ENCODE measurements at places on chromosomes 4 and X.

GRCh38 chrX:19772822-19773628, 114.4 kb downstream of the SH3KBP1 start:
- DNase-seq: no peak

GRCh38 chrX:54492340-54492739, 3.7 kb downstream of the FGD1 start:
- no peak for DNase-seq

- no peak for DNase-seq
Observed at GRCh38 chr4:148445071-148445859, 3.1 kb upstream of the NR3C2 start.

DNA sequence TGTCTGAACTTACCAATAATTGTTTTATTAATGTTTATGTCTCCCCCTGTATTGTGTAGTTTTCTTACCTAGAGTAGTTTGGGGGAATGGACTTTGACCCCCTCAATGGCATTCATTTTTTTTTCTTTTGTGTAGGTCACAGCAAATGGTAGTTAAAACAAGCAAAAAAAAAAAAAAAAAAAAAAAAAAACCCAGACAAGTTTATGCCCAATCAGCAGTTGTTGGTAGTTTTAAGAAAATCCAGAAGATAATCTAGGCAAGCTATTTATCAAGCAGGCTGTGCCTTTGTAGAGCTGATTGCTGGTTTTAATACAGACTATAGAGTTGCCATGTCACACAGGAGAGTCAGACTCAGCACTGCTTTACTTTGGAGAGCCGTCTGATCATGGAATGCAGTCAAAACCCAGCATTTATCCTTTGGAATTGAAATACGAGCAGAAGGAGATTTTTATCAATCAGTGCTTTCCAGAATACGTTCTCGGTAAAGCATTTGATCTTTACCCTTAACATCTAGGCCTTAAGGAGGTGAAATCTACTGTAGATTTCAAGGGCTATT, 16.6 kb downstream of the DCUN1D4 start:
- no peak for DNase-seq

- DNase-seq: no peak
Observed at GRCh38 chrX:75784680-75785491, at the start of gene MAGEE2. Gene MAGEE2 (minus strand): TSS chrX:75785254. CDS start chrX:75785051, 203 bp downstream.

- DNase-seq: no peak
Observed at GRCh38 chrX:131607792-131608369, 64.0 kb downstream of the OR13H1 start.

DNA sequence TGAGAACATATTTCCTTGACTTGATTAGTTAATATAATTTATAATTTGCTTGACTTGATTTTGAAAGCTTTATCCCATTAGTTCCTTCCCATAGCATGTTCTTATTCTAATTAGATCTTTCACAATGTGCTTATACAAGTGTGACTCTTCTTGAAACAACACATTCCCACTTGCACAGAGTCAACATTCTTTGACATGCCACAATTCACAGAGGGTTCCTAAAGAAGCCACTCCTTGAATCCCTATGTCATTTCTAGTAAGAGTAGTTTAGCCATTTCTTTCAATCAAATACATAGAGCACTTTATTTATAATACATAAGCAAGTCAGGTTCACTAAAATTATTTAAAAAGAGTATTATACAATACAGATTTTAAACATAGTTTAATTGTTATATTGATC, 228.9 kb upstream of the GRID2 start:
- DNase-seq: no peak

GRCh38 chr4:140703463-140703862, 52.7 kb downstream of the TBC1D9 start:
- no peak for DNase-seq

DNA sequence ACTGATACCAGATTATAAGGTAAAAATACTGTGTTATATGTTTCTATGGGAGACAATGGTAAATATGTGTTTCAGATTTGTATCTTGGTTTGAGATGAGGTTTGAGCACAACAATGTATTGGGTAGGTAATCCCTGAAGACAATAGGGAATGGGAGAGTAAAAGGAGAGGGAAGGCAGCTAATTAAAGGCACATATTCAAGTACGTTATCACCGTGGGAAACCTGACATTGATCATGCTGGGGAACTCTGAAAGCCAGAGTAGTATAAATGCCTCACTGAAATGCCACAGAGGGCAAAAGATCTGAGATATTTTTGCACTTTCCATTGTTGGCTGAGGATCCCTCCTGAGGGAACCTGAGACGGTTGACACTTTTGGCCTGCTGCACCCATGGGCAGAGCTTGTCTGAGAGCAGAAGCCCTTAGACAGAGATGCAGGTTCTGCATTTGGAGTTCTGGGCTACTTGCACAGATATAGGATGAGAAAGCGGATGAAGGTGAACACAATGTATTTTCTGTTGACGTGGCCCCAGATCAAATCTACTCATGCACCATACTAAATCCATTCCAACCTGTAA, 506.7 kb downstream of the PCDH18 start:
- DNase-seq: no peak

- no peak for DNase-seq
Observed at GRCh38 chrX:106954041-106954440, 33.8 kb downstream of the CLDN2 start.

- no peak for DNase-seq
Observed at GRCh38 chr4:169311643-169312365, 41.0 kb upstream of the SH3RF1 start.

DNA sequence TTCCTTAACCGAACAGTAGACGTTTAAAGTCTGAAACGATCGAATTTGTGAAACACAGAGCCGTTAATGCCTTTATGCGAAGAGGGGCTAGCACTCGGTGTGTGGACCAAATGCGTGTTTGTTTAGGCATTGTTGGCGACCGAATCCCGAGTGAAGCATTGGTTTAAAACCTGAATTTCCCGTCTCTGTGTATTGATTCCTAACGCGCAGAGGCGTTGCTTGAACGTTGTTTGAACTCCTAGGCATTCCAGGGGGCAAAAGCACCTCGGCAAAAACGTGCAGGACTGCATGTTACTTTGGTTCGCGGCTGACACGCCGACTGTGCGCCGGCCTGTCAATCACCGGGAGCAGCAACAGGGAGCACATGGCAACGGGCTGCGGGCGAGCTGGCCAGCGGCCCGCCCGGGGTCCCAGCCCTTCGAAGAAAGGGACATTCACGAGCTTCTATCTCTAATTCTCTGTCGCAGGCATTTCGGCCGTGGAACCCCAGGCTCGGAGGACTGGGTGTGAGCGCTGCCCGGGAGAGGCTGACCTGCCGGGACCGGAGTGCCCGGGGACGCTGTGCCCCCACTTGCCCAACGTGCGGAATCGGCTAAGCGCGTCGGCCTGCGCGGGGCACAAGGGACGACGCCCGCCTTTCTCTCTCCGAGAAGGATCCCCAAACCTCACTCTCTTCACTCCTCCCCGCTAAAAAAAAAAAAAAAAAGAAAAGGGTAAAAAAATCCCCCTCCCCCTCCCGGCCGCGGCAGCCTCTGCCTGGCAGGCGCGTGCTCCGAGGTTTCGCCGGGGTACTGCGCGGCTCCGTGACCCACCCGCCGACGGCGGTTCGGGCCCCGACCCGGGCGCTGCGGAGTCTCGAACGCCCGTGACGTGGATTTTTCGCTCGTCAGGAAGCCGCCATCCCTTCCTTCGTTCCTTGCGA, 810 bp downstream of the SPRY1 start:
- no peak for DNase-seq

- no peak for DNase-seq
Observed at GRCh38 chrX:16852617-16853179, 17.5 kb downstream of the RBBP7 start.

GRCh38 chr4:29571322-29571721, 1148.8 kb upstream of the PCDH7 start:
- no peak for DNase-seq

DNA sequence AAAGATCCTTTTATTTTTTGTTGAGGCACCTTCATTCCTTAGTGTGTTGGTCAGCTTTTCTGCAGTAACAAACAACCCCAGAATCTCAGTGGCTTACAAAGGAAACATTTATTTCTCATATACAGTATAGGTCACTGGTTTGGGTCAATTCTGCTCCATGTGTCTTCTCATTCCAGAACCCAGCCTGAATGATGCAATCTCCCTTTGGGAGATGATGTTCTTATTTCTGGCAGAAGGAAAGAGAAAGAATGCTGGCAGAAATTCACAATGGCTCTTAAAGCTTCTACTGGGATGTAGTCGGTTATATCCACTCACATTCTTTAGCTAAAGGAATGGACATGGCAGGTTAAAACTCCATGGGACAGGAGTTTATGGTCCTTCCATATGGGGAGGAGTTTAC, 42.3 kb downstream of the IDS start:
- DNase-seq: no peak

GRCh38 chr4:128906581-128906980, 97.1 kb downstream of the JADE1 start:
- DNase-seq: no peak

- DNase-seq: no peak
Observed at GRCh38 chr4:37615059-37615719, 71.0 kb downstream of the RELL1 start.

DNA sequence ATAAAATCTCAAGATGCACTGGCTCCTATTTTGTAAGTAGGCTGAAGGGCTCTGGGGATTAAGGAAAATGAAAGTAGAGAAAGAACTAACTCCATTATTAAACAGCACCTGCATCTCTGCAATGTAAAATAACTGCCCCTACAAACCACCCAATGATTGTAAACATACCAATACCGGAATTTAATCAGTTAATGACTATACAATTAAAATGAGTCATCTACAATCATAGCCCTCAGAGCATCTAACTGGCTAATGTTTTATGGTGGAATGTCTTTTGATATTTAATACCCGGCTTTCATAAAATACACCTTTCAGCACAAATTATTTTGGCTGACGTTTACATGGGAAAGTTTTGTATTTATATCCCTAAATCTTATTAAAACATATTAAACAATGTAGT, 142.3 kb downstream of the PAPSS1 start:
- DNase-seq: no peak

GRCh38 chrX:115598556-115598955, 37.6 kb downstream of the PLS3 start:
- DNase-seq: no peak

DNA sequence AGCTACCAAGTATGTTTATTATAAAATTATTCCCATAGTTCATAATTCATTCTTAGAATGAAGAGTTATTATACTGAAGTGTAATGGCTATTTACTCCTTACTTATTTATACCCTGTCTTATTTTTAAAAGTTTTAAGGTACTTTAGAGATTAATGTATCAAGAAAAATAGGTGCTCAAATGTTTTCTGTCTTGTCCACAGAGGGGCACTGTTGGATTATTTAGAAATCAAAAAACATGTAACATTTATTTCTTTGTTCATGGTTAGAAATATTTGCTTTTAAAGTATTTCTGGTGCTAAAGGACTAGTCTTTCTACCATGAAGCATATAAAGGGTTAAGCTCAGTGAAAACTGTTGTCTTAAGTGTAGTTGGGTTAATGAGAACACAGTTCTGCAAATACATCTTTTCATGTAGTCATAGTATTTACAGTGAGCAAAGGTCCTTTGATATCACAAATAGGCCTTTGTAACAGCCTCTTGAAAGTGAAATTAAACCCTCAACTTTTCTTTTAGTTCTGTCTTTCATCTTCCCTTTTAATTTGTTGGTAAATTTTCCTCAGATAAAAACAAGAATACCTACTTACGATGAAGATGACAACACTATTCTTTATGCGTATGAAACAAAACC, 7.7 kb downstream of the SCML1 start:
- no peak for DNase-seq

DNA sequence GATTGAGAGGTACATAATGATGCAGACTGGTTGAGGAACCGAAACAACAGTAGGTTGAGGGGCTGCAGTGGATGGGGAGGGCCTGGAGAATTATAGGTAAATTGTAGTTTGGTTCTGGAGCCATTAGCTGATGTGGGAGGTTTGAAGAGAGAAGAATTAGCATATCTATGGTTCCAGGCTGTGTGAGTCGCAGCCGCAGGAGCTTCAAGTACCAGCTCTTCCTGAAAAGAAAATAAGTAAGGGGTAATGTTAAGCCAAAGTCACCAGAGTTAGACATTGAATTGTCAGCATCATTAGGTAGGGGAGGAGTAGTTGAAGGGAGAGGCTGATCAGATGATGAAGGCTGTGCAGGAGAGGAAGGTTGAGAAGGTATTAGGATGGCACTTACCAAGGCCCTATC, 29.5 kb downstream of the PF4 start:
- no peak for DNase-seq

DNA sequence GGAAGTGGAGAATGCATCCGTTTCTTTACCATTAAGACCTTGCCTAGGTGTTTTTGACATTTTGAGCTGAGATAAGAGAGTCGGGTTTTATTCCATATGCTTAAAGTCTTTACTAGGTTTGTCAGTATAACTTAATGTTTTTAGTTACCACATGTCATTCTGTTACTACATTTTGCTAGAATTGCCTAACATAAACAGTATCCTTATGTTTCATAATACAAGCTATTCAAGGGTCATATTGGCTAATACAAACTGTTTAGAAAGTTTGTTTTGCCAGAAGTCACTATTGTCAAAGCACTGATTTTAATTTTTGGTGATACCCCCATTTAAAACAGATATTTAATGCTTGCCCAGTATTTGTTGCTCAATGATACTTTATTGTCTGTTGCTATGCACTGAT, 427.7 kb upstream of the MAGEB2 start:
- DNase-seq: no peak

DNA sequence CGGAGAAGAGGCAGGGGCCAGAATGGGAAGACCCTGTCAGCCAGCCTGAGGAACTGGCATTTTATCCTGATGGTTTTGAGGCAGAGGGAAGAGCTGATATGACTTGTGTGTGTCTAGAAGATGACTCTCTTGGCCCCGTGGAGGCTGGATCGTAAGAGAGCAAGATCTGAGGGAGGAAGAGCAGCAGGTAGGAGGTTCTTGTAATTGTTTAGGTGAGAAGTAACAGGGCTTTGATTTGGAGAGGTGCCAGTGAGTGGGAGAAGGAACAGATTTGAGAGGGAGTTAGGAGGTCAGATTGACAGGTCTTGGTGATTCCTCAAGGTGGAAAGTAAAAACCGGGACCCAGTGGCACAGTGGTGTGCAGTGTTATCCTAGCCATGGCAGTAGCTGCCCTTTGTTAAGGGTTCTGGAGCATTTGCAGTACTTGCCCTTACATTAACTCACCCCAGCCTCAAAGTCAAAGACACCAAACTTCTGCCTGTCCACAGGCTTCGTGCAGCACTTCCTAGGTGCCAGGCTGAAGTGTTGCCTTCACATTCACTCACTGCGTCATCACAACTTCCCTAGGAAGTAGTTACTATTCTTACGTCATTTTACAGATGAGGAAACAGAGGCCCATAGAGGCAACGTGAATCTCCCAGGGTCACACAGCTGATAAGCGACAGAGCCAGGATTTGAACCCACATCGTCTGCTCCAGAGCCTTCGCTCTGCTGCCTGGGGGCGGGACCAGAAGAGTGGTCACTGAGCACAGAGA, 23.7 kb downstream of the RTL5 start:
- no peak for DNase-seq

- no peak for DNase-seq
Observed at GRCh38 chr4:15413623-15414019, 14.2 kb upstream of the C1QTNF7 start.

DNA sequence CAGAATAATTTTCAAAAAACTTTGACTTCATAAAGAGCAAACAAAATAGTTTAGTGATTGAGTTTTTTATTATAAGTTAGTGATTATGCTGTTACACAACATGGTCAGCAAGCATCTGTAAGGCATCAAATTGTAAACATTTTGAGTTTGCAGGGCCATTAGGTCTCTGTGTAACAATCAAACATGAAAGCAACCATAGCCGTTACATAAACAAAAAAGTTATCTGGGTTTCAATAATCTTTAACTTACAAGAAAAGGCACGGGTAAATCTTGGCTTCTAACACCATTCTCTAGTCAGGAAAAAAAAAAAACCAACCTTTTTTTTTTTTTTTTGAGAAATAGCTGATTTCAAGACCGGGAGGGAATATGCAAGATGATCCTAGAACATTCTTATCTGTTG, 1941.1 kb downstream of the PCDH7 start:
- DNase-seq: no peak

Measured in cortex of kidney (tissue), 1 donor.